ENCODE measurements at places on chromosomes 16 and 17.
A peak's percentile ranks its signal among the peaks of the same experiment; 100 is the strongest.

DNA sequence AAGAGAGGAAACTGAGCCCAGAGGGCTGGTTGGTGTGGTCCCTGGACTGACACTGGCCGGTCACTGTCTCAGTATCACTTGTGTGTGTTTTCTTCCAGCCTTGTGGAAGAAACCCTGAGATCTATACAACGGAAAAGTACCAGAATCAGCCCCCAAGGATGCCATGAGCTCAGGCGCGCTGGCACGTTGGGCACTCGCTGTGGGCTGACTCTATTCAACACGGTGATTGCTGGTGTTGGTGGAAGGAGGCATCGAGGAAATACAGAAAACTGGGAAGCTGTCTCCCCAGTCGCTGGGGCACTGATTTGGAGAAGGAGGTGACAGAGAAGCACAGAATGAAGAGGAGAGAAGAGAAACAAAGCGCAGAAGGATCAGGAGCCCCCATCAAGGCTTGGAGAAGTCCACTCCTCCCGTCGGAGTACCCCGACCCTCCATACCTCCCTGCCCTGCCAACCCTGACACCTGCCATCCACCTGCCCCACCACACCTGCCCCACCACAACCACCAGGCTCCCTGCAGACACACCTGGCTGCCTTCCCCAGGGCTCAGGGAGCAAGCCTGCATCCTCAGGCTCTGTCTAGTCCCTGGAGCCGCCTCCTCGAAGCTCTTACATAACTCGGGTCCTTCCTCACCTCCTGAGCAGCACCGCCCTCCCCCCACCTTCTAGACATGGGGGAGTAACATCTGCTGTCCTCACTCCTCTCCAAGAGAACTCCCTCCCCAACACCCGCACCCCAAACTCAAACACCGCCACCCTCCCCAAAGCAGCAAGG lies 66.5 kb downstream of the RBFOX3 start:
- DNase-seq = peak; percentile 72

- DNase-seq = no peak
Measured at GRCh38 chr17:63700528-63701455, 867 bp upstream of the LIMD2 start.

DNA sequence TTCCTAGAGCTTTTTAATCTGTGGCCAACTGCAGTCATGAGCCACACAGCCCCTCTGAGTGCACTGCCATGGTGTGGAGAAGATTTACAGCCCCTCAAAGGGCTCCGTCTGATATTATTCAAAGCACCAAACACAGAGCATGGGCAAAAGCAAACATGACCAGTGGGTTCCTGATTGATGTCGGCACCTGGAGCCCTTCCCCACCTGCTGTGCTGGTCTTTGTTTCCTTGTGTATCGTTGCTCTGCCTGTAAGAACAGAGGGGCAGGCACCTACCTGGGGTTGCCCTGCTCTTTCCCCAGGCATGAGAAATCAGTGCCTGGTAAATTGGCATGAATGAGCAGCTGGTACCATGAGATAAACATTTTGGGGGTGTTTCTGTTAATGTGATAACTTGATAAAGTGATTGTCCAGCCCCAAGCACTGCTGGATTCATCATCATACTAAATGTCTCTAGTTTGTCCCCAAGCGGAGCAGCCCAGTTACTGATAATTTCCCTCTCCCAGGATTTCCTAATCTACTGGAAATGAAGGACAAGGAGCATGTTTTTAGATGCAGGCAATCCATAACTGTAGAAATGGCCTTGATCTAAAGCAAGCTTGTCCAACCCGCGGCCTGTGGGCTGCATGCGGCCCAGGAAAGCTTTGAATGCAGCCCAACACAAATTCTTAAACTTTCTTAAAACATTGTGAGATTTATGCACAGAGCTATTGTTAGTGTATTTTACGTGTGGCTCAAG lies 5.0 kb upstream of the SPIRE2 start:
- DNase-seq = no peak

GRCh38 chr17:55728833-55729232 lies 6.2 kb upstream of the TMEM100 start:
- no peak for DNase-seq

- DNase-seq = no peak
Measured at GRCh38 chr17:44557651-44558285, 484 bp downstream of the FZD2 start.

- no peak for DNase-seq
Measured at GRCh38 chr17:41332239-41332638, 16.7 kb upstream of the KRTAP17-1 start.

DNA sequence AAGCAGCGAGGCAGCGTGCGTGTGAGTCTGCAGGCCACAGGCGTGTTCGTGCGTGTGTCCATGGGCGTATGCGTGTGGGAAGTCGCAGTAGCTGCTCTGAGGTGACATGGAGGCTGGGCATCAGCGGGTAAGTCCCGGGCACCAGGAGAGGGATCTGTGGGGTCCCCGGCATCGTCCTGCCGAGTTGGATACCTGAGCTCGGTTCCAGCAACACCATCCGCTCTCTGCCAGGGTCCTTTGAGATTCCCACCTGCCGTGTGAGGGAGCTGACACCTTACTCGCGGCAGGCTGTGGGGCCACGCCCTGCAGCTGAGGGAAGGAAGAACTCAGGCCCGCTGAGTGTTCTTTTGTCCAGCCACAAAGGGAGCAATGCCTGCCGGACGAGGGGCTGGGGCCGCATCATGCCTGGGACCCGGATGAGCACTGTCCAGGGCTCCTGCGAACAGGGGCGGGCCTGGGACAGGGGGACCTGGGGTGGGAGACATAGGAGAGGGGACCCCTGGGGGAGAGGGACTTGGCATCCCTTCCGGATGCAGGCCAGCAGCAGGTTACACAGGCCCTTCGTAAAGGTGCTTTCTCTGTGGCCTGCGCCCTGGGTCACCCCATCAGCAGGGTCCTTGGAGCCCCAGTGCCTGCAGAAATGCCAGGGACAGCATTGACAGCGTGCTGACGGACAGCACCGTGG lies 5.0 kb upstream of the SNAI3 start:
- DNase-seq = no peak

GRCh38 chr16:79386299-79386698 lies 214.2 kb downstream of the MAF start:
- no peak for DNase-seq

DNA sequence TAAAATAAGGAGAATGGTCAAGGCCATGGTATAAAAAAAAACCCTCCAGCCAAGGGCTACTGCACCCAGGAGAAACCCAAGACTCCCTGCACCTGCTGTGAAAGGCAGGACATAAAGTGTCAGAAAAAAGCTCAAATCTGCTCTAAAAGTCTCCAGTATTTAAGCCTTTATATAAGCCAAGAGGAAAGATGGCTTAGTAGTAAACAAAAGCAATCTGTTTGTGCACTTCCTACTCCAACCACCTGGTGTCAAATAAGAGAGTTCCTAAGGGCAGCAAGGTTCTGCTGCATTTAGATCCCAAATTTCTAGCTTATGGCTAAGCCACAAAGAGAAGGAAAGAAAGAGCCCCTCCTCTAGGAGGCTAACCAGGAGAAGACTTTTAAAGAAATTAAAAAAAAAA lies 20.6 kb downstream of the ACSM1 start:
- DNase-seq = no peak

- no peak for DNase-seq
Measured at GRCh38 chr16:59341368-59341767, 607.3 kb upstream of the GOT2 start.

- peak; percentile 75 for DNase-seq
Measured at GRCh38 chr17:17570140-17570797, 21.2 kb downstream of the PEMT start.

GRCh38 chr16:31487720-31488467 lies 5.0 kb downstream of the SLC5A2 start:
- DNase-seq = peak; percentile 51

- DNase-seq = peak; percentile 78
Measured at GRCh38 chr17:5031365-5032082, 3.7 kb downstream of the SLC52A1 start.

- DNase-seq = peak; percentile 70
Measured at GRCh38 chr16:23398987-23399805, 53.8 kb downstream of the COG7 start.

DNA sequence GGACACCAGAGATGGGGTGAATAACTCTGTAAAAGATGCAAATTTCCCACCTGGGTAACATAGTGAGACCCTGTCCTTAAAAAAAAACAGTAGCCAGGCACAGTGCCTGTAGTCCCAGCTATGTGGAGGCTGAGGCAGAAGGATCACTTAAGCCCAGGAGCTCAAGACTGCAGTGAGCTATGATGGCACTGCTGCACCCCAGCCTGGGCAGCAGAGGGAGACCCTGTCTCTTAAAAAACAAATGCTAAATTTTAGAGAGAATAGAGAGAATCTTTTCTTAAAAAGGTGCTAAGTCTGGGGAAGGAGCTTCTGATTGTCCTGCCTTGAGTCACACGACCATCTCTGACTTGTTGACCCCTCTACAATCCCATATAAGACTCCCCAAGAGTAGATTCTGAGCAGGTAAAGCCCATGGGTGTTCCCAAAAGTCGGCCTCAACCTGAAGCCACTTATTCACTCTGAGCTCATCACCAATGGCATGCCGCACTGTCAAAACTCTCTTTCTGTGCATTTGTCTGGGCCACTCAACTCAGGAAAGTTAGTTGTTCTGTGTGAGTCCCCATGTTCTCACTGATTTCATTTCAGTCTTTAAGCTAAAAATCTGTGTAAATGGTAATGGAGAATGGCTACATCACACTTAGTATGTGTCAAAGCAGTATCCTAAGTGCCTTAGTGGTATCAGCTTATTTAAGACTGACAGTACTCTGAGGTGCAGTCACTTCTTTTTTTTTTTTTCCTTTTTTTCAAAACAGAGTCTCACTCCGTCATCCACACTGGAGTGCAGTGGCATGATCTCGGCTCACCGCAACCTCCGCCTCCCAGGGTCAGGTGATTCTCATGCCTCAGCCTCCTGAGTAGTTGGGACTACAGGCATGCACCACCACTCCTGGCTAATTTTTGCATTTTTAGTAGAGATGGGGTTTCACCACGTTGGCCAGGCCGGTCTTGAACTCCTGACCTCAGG lies 41.6 kb downstream of the PRKCB start:
- no peak for DNase-seq

DNA sequence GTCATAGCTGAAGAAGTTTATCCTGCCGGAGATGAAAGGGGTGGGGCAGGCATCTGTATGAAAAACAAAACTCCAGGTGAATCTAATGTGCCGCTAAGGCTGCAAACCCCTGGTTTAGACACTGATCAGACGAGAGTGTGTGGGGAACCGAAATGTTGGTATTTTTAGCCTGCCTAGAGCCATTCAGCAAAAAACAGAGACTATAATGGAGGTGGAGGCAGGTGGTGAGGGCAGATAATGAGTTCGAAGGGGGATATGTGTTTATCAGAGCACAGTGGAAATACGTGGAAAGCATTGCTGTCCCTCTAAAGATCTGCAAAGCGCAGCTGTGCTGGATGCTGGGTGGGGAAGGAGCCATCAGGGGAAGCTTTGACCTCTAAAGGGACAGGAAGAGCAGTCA lies 127.5 kb upstream of the WSCD1 start:
- DNase-seq = no peak

DNA sequence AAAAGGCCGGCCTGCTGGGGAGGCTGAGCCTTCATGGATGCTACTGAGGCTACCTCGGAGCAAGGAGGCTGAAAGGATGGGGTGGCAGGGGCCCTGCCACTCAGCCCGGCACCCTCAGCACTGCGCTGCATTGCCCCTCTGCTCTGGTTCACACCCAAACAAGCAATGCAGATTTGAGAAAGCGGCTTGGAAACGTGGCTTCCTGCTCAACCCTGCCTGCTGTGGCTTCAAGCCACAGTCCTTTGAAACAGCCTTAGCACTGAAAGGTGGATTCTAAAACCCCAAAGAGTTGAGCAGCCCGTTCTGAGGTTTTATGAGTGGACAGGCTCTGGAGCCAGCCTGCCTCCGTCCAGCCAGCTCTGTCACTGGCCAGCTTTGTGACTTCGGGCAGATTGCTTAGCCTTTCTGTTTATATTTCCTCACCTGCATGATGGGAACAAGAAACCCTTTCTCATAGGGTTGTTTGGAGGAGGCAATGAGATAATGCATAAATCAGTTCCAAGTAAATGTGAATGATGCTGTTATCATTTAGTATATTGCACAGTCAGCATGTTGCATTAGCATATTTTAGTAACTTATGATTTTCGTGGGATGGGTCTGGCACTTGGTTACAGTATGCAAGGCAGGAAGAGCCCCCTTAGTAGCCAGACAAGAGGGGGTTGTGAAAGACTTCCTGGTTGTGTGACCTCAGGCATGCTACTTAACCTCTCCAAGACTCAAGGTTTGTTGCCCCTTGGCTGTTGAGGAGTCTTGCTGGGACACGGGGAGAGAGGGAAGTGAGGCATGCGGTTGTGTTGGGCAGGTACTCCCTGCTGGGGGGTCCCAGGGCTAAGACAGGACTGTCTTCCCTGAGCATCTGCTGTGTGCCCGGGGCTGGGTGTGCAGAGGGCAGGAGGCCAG lies 23.6 kb downstream of the CRISPLD2 start:
- DNase-seq = no peak

DNA sequence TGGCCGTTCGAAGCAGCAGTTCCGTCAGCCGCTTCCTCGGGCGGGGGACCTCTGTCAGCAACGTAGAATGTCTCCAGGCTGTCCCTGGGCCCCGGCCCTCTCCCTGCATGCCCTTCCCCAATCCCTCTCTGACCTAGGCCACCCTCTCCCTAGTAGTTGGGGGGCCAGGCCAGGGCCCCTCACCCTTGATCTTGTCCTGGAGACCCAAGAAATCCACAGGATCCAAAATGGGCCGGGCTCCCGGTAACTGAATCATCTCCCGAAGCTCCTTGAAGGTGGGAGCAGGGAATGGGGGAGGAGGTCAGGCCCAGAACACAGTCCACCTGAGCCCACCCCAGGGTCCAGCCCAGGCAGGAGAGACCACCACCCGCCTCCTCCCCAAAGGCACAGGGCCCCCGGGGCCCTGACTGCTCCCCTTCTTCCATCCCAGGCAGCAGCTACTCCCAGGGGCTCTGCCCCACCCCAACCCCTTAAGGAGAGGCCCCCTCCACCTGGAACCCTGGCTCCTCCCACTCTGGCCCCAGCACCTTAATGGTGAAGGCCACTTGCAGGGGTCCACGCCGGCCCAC lies 4.7 kb upstream of the GRIN2C start:
- no peak for DNase-seq

DNA sequence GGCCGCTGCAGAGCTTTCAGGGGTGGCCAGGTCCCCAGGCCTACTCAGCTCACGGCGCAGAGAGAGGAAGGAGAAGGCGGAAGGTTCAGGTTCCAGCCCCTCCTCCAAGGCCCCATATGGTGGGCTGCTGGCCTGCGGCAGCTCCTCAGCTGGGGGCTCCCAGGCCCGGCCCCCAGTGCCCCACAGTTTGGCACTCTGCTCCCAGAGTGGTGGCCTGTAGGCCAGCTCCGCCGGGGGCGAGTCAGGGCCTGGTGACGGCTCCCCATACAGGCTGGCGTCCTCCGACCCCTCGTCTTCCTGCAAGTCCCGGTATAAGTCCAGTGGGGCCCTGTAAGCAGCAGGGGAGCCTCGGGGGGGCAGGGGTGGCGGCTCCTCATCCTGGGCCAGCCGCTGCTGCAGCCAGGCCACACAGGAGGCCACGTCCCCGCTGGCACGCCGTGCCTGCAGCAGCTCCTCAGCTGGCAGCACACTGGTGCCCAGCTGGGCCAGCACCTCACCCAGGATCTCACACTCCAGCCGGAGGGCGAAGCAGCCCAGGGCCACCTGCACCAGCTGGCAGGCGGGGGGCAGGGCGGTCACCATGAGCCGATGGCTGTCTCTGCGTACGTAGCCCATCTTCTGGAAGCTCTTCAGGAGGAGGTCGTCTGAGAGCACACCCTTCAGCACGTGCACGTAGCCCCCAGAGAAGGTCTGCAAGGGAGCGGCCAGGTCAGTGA lies 3.7 kb downstream of the SPATA2L start:
- no peak for DNase-seq

All from cerebellar cortex (tissue), 1 donor.